ENCODE measurements at places on chromosomes 3 and 15.

- no peaks in the 10 kb centered on the region for H3K36me3 ChIP-seq
- H3K4me1 ChIP-seq, result no peaks in the 10 kb centered on the region
- no peak overlapping the region for H3K27ac ChIP-seq
Observed at GRCh38 chr3:154235330-154235729, 89.0 kb downstream of the DHX36 start.

- H3K27me3 ChIP-seq, result no peaks in the 10 kb centered on the region
- no peak for DNase-seq
- no peak overlapping the region for H3K27ac ChIP-seq
- H3K4me3 ChIP-seq, result no peak overlapping the region
- H3K4me1 ChIP-seq, result no peaks in the 10 kb centered on the region
- no peaks in the 10 kb centered on the region for H3K36me3 ChIP-seq
Observed at GRCh38 chr3:96175500-96175899, 638.9 kb upstream of the EPHA6 start.

DNA sequence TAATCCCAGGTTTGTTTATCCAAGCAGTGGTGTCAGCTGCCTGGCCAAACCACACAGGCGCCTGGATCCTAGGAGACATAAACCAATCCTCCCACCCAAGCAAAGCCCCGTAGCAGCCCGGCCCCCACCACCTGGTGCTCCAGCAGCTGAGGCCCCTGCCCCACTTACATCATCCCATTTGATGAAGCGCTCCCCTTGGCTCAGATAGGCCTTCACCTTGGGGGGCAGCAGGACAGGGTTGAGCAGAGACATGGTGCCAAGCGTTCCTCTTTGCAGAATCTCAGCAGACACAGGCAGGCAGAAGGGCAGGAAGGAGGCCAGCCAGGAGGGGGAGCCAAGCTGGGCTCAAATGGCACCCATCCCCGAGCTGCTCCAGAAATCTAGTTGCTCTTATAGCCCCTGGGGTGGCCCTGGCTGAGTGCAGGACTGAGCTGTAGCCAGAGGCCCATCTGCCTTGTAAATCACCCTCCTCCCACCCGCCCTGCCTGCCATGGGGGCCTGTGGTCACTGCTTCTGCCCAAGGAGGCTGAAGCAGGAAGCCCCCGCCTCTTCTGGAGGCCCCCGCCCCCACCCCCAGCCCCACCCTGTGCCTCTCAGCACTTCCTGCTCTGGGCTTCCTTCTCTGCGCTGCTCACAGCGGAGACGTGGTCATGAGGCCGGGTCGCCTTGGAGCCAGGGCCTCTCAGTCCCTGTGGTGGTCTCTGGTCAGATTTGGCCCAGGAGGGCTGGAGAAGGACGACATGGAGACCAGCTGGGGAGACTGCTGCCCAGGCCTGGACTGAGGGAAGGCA, at the start of gene PLCB2:
Gene PLCB2, minus strand, starts transcription at position 515 of the 791 bp plus-strand sequence. Its CDS starts 263 bp downstream, at position 252.
- H3K27me3 ChIP-seq, result no peaks in the 10 kb centered on the region
- DNase-seq, result no peak
- H3K4me1 ChIP-seq, result no peaks in the 10 kb centered on the region
- no peaks in the 10 kb centered on the region for H3K36me3 ChIP-seq

- DNase-seq, result no peak
- no peaks in the 10 kb centered on the region for H3K36me3 ChIP-seq
- H3K27me3 ChIP-seq, result no peaks in the 10 kb centered on the region
- no peak overlapping the region for H3K4me3 ChIP-seq
- no peak overlapping the region for H3K27ac ChIP-seq
- H3K4me1 ChIP-seq, result no peaks in the 10 kb centered on the region
Observed at GRCh38 chr3:179156775-179157174, 8.6 kb downstream of the PIK3CA start.
